ENCODE measurements at places on chromosomes 7 and 10.
A peak's percentile ranks its signal among the peaks of the same experiment; 100 is the strongest.

DNA sequence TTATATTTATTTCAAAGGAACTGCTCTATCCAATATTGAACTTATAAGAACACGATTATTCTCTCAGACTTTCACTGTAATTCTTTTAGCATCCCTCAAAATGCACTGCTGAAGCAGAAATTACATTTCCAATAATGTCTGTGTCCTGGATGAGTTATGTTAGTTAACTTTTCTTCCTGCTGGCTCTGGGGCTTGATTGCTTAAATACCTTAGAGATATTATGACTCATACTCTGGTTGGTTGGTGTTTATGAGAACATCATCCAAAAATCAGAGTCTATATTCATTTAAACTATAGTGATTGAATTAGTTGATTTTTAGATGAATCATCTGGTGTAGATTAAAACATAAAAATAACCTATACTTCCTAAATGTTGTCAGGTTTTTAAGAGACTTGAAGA lies 246.3 kb upstream of the VWC2 start:
- DNase-seq: no peak

- no peak for DNase-seq
These were observed 22.6 kb upstream of the ABLIM1 start for GRCh38 chr10:114680543-114681117.

DNA sequence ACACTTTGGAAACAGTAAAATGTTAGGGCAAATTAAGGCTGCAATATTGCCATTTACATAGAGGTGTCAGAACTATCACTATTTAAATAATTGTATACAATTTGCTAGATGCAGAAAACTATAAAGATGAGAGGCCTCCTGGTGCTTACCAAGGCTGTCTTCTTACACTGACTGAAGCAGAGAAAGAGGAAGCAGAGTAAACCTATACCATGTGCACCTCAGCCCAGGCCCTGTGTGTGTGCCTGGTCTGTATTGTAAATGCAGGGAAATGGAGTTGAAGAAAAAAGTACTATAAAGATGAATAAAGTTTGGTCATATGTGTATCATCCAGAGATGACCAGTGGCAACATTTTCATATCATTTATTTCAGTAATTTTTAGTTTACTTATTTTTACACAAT lies 29.2 kb downstream of the ELMO1 start:
- no peak for DNase-seq

DNA sequence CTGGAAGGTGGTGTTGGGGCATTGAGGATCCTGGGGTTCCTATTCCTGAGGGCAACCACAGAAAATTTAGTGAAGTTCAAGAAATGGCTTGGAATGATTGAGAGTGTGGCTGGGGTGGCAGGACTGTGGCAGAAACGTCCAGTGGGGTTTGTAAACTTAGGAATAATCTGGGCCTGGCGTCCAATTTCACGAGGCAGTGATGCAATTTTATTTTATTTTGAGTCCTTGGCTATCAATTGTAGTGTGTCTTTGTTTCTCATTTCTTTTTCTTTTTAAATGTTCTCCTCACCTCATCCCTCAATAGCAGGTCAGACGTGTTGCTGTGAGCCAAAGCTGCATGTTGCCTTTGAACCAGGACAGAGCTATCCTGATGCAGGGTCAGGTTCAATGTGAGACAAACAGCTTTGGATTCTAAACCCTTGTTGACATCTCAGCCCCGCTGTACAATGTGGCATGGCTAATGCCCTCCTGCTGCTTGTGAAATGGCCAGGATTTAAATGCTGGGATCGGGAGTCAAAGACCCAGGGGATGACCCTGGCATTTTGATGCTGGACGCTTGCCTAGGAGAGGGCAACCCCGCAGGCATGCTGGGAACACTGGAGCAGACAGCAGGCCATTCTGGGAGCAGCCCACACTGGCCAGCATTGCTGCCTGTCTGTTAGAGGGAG lies 64.8 kb downstream of the RBM20 start:
- no peak for DNase-seq

GRCh38 chr10:93897070-93897780 lies 3.4 kb downstream of the SLC35G1 start:
- no peak for DNase-seq

DNA sequence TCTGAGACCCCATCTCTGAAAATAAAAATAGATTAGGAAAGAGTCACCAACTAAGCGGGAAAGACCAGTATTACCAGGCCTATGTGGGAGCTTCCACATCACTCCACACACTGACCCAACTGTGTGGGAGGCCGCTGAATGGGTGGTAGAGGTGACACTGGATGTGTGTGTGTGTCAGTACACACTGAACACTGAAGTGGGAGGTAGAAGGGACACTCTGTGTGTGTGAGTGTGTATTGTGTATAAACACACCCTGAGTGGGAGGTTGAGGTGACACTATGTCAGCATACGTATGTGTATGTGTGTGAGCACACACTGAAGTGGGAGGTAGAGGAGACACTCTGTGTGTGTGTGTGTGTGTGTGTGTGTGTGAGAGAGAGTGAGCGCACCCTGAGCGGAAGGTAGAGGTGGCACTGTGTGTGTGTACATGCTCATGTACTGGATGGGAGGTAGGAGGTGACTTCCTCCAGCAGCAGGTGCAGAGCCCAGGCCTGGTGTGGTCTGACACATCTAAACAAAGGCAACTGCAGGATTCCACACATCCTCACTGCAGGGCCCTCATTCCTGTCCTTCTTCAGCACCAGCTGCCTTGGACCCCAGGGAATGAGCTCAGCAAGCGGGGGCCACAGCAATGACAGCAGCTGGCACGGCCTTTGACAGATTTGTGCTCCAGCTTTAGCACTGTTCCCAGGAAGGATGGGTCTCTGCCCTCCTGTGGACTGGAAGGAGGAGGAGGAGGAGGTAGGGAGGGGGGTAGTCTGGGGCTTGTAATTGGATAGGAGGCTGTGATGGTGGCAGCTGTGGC lies 26.5 kb upstream of the RBM20 start:
- peak; percentile 8 for DNase-seq

DNA sequence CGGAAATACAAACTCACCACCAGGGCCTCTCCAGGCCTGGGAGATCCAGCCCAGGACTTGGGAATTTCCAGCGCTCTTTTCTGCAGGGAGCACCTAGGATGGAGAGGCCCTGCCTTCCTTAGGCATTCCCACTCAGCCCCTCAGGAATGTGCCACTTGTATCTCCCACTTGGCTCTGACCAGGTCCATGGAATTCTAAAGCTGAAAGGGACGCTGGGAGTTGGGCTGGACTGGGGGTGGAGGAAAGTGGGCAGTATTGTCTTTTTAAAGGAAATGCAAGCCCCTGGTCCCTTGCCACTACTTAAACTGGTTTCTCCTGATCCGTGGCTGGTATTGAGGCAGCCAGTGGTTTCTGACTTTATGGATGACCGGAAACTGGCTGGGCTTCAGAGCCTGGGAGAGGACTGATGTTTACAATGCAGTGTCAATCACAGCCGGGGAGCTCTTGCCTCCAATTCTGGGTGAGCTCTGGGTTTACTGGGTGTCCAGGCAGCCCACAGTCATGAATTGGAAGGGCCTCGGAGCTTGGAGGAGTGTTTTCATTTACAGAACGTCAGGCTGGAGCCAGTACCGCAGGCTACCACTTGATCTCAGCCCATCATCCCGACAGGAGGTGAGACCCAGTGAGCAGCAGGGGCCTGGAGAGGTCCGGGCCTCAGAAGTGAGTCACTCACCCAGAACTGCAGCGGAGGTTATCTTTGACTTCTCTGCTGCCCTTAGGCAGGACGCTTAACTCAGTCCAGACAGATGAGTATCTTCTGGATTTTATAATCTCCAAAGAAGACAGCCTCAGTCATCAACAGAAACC lies 27.3 kb downstream of the AGAP3 start:
- no peak for DNase-seq

DNA sequence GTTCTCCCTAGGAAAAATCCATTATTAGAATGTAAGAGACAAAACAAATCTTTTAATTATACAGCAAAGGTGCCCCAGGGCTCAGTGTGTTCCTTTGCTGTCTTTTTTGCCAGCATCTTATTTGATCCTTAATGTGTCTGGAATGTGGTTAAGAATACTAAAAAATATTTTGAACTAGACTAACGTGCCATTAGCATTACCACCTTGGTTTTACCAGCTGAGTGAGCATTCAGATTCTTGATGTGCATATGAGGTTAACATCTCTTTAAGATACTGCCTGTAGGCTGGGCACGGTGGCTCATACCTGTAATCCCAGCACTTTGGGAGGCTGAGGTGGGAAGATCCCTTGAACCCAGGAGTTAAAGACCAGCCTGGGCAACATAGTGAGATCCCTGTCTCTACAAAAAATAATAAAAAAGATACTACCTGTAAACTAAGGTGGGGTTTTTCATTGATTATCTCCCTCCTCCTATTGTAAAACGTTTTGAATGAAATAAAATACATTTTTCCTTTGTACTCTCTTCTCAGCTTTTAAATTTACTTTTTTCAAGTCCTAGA lies 96.6 kb downstream of the CCNY start:
- no peak for DNase-seq

- DNase-seq: no peak
These were observed 197.2 kb upstream of the FRMD4A start for GRCh38 chr10:14527915-14528314.

DNA sequence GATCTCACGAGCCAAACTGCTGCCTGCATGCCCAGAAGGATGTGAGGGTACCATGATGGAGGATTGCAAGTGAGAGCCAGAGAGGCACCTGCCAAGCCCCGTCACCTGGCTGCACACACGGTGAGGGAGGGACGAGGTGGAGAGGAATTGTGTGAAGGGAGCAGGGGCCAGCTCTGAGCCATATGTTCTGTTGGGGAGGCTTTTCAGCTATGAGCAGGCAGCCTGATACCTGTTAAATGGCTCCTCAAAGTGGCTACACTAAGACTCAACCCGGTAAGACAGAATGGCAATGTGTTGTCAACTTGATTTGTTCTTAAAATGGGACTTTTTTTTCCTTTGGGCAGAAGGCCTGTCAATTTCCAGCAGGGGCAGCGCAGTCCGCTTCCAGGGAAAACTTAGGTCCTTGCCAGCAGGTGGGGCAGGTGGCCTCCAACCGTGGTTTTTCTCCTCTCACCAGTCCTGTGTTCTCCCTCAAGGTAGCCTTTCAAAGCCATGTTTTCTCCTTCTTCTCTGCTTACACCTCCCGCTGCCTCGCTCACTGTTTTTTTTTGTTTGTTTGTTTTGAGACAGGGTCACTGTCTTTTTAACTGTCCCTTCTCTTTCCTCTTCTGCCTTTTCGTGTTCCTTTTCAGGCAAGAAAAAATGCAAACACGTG lies 57.7 kb upstream of the ZNRF2 start:
- DNase-seq: no peak

DNA sequence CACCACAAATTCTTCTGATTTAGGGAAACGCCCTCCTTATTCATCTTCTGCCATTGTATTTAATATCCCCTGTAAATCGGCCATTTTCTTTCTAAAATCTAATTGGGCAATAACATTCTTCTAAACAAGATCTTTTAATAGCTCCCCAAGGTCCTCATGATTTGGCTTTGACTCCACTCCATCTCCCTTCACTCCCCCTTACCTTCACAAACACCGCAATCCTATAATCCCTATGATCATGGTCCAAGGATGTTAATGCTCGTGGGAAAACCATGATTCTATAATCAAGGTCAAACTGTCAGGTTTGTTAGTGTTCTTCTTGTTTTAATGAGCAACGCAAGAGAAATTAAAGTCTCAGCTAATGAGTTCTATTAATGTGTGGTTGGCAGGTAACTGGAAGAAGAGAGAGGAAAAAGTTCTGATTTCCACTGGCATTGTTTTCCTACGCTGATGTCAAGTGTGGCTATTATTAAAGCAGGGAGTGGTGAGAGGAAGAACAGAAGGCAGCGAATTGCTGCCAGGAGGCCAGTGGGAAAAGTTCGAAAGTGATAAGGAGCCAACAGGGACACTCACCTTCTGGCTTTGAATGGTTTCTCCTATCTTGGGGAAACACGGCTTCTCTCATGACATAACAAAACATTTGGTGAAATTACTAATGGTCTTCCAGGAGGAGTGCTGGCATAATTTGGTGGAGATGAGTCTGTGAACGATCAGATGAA lies 28.1 kb downstream of the LRRC72 start:
- DNase-seq: no peak

DNA sequence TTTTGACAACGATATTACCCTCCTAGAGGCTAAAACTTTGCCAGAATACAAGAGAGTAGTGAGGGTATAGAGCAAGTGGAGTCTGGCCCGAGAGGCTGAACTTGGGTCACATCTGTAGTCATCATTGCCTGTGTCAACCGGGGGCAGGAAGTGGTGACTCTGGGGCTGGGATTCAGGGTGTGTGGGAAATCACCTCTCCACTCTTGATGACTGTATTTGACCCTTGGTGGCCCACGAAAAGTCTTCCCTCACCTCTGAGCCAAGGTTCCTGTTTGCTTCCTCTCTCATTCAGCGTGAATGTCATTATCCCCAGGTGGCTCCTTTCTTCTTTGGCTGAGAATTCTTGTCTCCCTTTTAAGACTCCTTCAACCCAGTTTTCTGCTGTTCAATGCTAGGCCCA lies 240.4 kb downstream of the ABCA13 start:
- no peak for DNase-seq

DNA sequence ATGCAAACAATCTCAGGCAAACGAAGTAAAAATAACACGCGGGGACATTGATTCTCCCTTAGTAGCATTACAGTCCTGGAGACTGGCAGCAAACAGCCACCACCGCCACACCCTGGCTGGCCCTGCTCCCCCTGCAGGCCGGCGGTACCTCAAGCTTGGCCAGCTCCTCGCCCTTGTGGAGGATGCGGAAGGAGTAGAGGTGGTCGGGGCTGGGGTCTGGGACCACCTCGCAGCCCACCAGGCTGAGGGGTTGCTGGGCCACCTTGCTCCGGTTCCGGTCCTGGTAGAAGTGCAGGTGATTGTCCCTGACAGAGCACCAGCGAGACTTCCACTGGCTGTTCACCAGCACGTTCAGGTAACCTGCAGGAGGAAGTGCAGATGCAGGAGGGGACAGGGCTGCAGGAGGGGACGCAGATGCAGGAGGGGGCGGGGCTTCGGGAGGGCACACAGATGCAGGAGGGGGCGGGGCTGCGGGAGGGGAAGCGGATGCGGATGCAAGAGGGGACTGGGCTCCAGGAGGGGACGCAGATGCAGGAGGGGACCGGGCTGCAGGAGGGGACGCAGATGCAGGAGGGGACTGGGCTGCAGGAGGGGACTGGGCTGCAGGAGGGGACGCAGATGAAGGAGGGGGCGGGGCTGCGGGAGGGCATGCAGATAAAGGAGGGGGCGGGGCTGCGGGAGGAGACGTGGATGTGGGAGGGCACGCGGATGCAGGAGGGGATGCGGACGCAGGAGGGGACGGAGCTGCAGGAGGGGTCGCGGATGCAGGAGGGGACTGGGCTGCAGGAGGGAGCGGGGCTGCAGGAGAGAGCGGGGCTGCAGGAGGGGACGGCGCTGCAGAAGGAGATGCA lies 65.7 kb downstream of the VWA2 start:
- peak; percentile 48 for DNase-seq

GRCh38 chr10:43401627-43402026 lies 7.4 kb downstream of the HNRNPF start:
- DNase-seq: no peak

GRCh38 chr10:29473406-29474100 lies 161.2 kb downstream of the SVIL start:
- no peak for DNase-seq
